ENCODE measurements at places on chromosomes 5 and 9. TPM values are rescaled to one million over a fixed set of nuclear protein-coding genes. Genes with fewer than 3 reads are reported as not detected.

FAM221B gene
- not detected for total RNA-seq

GABRA6 gene
- not detected for total RNA-seq

MGAT1 gene
- total RNA-seq, result 50.1 TPM

CCDC192 gene
- total RNA-seq, result not detected

POU5F2 gene
- total RNA-seq, result 0.10 TPM

PCDHB14 gene
- 0.40 TPM for total RNA-seq

TAF1L gene
- total RNA-seq, result not detected

TAS2R1 gene
- total RNA-seq, result not detected

MARCHF11 gene
- not detected for total RNA-seq

SV2C gene
- total RNA-seq, result not detected

TLX3 gene
- not detected for total RNA-seq

FYB1 gene
- not detected for total RNA-seq

GMCL2 gene
- not detected for total RNA-seq

TTC1 gene
- total RNA-seq, result 72.1 TPM

ADGRD2 gene
- total RNA-seq, result not detected

SLC23A1 gene
- total RNA-seq, result 3.6 TPM

PTGS1 gene
- 0.06 TPM for total RNA-seq

HSD17B3 gene
- total RNA-seq, result not detected

SDHA gene
- total RNA-seq, result 192 TPM

PCDHA4 gene
- total RNA-seq, result not detected

PCDHGB6 gene
- total RNA-seq, result not detected

ANKRD34B gene
- 0.06 TPM for total RNA-seq

PLPPR1 gene
- total RNA-seq, result 16.4 TPM

PCDHGA3 gene
- not detected for total RNA-seq

F2RL2 gene
- total RNA-seq, result not detected

C9orf40 gene
- total RNA-seq, result 13.5 TPM

WNT8A gene
- total RNA-seq, result not detected

RBM22 gene
- total RNA-seq, result 27.7 TPM

ENG gene
- 0.02 TPM for total RNA-seq

PCDHA6 gene
- not detected for total RNA-seq

ARSI gene
- total RNA-seq, result 17.6 TPM

SOHLH1 gene
- total RNA-seq, result 0.32 TPM

SPATA31D4 gene
- total RNA-seq, result not detected

GZMA gene
- total RNA-seq, result not detected

PCDHGA2 gene
- total RNA-seq, result not detected

SHOC1 gene
- not detected for total RNA-seq

LCN6 gene
- total RNA-seq, result not detected

NUTM2F gene
- 0.07 TPM for total RNA-seq

PDZD2 gene
- total RNA-seq, result not detected

LPAR1 gene
- total RNA-seq, result not detected

EQTN gene
- not detected for total RNA-seq

ZNF608 gene
- 0.83 TPM for total RNA-seq

IL13 gene
- not detected for total RNA-seq

NME5 gene
- total RNA-seq, result 0.18 TPM

TAF11L9 gene
- not detected for total RNA-seq

SLC1A3 gene
- not detected for total RNA-seq

MEIKIN gene
- not detected for total RNA-seq

HAVCR2 gene
- total RNA-seq, result not detected

IRGM gene
- total RNA-seq, result not detected

SAPCD2 gene
- 42.8 TPM for total RNA-seq

PRUNE2 gene
- 0.02 TPM for total RNA-seq

SH3RF2 gene
- total RNA-seq, result 3.1 TPM

SPATA31D1 gene
- total RNA-seq, result not detected

EPB41L4B gene
- total RNA-seq, result 25.7 TPM
